Mesenteric fat pad (tissue), 1 donor: ENCODE measurements at places on chromosomes 2 and 18.
A peak's percentile ranks its signal among the peaks of the same experiment; 100 is the strongest.

DNA sequence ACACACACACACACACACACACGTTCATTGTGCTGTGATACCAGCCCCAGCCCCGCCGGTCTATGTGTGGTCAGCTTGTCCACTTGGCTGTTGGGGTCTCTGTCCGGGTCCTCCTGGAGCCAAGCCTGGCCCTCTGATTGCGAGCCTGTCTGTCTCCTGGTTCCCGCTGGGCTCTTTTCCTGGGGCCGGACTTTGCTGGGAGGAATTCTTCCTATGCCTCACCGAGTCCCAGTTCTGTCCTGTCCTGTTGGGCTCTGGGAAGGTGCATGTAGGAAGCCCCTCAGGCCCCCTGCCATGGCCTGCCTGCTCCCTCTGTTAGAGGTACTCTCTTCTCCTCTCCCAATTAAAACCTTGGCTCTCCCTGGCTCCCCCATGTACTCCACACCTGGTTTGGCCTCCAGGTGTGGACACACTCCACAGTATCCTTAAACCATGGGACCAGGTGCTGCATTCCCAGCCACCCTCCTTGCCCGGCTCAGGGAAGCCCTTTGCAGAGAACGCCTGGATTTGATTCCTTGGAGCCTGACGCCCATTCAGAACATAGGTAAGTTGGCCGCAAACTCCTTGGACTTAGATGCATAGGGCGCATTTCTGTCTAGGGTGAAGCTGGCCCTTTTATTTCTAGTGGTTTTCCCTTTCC, 42.3 kb downstream of the CABLES1 start:
- DNase-seq: no peak

DNA sequence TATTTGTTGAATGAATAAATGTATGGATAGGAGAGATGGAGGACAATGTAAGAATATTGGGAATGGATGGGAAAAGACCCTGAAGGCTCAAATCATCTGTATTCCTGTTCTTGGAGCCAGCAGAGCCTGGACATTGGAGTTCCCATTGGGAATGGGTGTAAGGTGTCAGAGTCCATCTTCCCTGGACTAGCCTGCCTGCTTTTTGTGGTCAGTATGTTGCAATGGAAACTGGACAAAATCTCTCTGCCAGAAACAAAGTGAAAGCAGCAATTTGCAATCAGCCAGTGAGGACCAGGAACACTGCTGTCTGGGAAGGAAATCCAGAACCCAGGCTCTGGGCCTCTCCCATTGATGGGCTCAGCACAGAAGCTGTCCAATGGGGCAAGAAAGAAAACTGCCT, 83.5 kb upstream of the SKOR2 start:
- DNase-seq: no peak

- peak; percentile 77 for DNase-seq
Measured at GRCh38 chr2:20620696-20621365, 30.1 kb downstream of the HS1BP3 start.

GRCh38 chr2:7026742-7027141, 109.5 kb downstream of the RNF144A start:
- DNase-seq: no peak

- no peak for DNase-seq
Measured at GRCh38 chr18:54607213-54608027, 16.4 kb downstream of the DYNAP start.

DNA sequence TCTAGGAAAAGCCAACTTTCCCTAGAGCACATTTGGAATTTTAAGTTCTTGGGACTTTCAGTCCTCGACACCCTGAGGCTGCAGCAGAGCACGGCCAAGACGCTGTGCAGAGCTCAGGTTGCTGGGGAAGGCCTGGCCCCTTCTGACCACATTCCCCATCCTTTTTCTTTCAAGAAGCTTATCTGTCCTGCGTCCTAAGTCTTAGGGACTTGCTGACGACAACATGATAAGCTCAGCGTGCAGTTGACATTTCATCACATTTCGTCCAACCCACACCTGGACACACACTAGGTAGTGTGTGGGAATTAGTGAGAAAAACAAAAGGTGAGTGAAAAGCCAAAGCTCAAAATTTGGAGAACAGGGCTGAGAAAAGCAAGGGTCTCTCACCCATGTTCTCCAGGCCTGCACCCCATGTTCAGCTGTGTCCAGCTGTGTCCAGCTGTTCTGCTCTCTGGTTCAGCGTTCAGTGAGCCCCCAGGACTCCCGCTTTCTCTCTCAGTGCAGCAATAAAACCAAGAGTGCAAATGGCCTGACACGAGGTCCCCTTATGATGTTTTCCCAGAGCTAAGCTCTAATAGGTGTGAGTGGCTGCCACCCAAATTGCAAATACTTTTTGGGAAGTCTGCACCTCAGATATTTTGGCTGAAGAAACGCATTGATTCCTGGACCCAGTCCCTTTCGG, 101.9 kb downstream of the RGPD3 start:
- DNase-seq: no peak

DNA sequence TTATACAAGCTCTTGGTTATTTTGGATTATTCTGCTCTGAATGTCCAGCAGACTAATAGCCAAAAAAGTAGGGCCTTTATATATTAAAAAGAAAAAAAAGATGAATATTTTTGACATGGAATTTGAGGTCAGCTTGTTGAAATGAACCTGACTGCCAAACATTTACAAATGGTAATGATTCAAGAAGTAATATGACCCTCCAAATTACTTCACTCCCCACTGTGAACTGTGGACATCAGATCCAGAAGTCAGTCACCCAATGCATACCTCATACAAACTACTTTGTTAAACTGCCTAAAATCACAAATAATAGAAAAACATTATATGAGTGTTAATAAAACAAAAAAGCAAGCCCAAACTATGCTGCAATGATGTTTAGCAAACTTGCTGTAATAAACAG, 10.0 kb downstream of the EPG5 start:
- DNase-seq: no peak

GRCh38 chr2:114542695-114543094, 100.3 kb downstream of the DPP10 start:
- DNase-seq: no peak

- DNase-seq: no peak
Measured at GRCh38 chr2:216636551-216637450, 3.6 kb downstream of the IGFBP2 start.

DNA sequence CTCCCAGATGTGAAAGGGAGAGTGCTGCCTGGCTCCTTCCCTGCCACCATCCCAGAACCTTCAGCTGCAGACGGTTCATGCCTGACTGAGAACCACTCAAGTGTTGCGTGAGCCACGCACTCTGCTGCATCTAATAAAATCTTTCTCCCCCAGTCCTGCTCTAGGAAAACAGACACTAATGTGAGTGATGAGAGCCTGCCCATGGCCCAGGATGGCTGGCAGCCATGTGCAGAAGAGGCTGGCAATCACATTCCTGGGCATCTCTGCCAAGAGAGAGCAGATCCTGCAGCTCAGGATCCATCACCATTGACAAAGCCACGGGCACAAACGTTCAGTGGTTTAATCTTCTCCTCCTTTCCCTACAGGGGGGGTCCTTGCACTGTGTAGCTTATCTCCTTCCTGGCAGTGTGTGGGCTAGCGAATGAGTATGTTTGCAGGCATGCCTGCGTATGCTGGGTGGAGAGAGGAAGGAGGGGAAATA, 477.5 kb downstream of the SLC4A3 start:
- DNase-seq: no peak

GRCh38 chr2:239769554-239770245, 255.4 kb downstream of the NDUFA10 start:
- peak; percentile 64 for DNase-seq

GRCh38 chr18:57446322-57446721, 11.1 kb downstream of the ONECUT2 start:
- DNase-seq: no peak

DNA sequence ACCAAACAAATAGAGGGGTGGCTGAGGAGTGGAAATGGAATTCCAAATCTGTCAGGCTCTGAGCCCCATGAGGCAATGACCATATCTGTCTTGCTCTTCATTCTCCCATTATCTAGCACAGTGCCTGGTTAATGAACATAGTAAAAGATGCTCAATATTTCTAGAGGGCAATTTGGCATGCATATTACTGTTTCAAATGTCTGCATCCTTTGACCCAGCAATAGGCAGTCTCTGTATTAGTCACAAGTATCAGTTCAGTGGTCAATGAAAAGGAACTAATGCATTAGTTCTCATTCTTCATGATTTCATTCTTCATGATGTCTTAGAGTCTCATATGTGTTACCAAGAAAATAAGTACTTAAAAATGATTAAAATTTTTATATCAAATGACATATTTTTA, 28.4 kb upstream of the MALL start:
- DNase-seq: no peak
